Heart left ventricle (tissue), 16 donors: ENCODE measurements at places on chromosomes 6 and 20. TPM values are rescaled to one million over a fixed set of nuclear protein-coding genes. Genes with fewer than 3 reads are reported as not detected.

- DNase-seq = no peak
These were observed 12.1 kb upstream of the TSPYL1 start for GRCh38 chr6:116291701-116292396.

The FOXF2 gene
- 0.15 TPM for polyA plus RNA-seq

GRCh38 chr20:45487231-45487635 lies 17.7 kb downstream of the WFDC2 start:
- no peak for DNase-seq

- no peak for DNase-seq
These were observed 633.1 kb downstream of the CDH26 start for GRCh38 chr20:60591172-60591799.

- DNase-seq = peak; percentile 66
These were observed 2.7 kb upstream of the EEF1A1 start for GRCh38 chr6:73523434-73524123.

The AURKA gene
- 19.5 TPM for polyA plus RNA-seq

The WFDC5 gene
- polyA plus RNA-seq = not detected

- DNase-seq = no peak
These were observed 1.9 kb downstream of the POU3F2 start for GRCh38 chr6:98836025-98836961.

- DNase-seq = no peak
These were observed 55.8 kb downstream of the ERMARD start for GRCh38 chr6:169807229-169807628.

The DYNLT2 gene
- 0.67 TPM for polyA plus RNA-seq

GRCh38 chr6:137116807-137117206 lies 56.6 kb downstream of the IL22RA2 start:
- no peak for DNase-seq

DNA sequence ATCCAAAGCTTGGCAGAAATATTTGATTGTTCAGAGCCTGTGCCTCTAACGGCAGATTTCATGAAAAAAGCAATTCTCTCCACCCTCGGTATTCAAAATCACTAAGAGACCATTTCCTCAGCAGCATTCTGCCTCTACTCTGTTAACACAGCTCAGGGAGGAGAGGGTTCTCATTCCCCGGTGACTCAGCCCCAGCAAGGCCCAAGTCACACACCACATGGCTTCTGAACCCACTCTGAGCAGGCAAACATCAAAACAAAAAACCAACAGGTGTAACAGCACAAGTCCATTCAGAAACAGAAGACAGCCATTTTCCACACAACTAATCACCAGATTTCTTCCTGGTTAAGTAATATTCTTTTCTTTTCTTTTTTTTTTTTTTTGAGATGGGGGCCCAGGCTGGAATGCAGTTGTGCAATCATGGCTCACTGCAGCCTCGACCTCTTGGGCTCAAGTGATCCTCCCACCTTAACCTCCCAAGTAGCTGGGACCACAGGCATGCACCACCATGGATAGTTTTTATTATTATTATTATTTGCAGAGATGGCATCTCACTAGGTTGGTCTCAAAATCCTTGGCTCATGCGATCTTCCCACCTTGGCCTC lies 55.4 kb downstream of the GFOD1 start:
- DNase-seq = no peak

DNA sequence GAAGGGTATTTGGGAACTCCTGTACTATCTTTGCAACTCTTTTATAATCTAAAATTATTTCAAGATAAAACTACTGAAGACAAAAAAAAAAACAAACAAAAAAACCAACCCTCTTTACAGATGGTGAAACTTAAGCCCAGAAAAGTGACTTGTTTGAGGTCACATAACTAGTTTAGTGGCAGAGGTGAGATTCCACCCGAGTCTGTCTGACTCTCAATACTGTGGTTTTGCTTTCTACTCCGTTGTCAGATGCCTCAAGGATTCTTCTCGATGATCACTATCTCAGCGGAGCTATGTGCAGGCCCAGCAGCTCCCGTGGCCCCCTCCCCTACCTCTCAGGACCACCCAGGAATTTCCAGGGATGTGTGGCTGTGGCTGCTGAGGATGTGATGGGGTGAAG lies 36.1 kb upstream of the KCNB1 start:
- DNase-seq = no peak

- no peak for DNase-seq
These were observed 21.7 kb downstream of the ELOVL5 start for GRCh38 chr6:53327017-53327395.

The DCDC2 gene
- not detected for polyA plus RNA-seq

- DNase-seq = no peak
These were observed 14.4 kb downstream of the MKKS start for GRCh38 chr20:10419550-10420133.

The GTSF1L gene
- not detected for polyA plus RNA-seq

DNA sequence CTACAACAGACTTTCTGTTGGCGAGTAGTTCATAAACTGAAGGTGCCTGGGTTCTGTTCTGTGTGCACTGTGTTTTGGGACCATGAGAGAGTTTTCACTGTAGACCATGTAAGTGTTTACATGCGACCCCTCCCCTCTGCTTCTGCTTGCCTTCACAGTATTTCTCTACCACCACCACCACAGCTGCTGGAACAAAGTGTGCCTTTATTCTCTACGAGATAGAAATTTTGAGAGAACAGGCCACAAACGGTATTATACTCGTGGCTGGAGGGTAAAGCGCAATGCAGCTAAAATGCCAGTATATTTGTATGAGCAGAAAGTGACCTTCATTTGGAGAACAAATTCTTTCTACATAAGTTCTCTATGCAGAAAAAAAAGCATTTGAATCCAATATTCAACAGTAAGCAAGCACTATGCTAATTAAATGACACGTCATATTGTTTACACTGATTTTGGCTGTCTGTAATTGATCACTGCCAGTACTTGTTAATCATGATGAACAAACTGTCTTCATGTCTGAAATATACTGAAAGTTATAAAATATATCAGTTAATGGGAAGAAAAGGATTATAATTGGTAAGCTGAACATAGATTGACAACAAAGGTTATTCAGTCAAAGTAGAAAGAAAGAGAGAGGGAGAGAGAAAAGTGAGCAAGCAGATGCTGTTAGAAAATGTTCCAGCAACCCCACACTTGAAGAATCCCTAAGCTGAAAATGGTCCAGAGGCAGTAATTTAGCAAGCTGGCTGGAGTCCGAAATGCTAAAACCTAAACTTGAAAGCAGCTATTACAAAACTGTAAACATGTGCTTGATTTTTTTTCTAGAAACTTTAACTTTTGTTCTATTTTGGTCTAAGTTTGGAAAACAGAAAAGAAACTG lies 8.8 kb downstream of the CLDN20 start:
- no peak for DNase-seq

The SPTLC3 gene
- 0.57 TPM for polyA plus RNA-seq

The PPP1R3G gene
- 8.0 TPM for polyA plus RNA-seq

GRCh38 chr6:152571089-152571488 lies 66.1 kb downstream of the SYNE1 start:
- no peak for DNase-seq

- DNase-seq = no peak
These were observed 9.6 kb upstream of the IL17A start for GRCh38 chr6:52176550-52176949.

DNA sequence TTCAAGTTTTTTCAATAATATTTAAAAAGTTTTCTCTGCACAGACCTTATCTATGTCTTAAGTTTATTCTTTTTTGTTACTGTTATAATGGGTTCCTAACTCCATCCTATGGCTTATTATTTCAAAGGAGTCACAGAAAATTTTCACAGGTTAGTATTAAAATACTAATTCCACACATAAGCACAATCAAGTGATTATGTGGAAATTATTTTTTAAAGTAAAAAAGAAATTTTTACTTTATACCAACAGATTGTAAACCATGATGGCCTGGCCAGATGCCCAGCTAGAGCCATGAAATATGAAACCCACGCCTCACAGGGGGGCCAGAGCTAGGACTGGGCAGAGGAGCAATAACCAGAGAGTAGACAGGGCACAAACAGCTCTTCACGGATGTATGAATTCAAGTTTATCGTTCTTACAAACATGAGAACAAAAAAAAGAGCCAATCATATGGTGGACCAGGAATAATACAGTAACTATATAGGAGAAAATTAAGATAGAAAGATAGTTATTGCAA lies 34.0 kb downstream of the NUDT3 start:
- DNase-seq = no peak

The RPS6KA2 gene
- polyA plus RNA-seq = 157 TPM

The APOBEC2 gene
- 237 TPM for polyA plus RNA-seq

DNA sequence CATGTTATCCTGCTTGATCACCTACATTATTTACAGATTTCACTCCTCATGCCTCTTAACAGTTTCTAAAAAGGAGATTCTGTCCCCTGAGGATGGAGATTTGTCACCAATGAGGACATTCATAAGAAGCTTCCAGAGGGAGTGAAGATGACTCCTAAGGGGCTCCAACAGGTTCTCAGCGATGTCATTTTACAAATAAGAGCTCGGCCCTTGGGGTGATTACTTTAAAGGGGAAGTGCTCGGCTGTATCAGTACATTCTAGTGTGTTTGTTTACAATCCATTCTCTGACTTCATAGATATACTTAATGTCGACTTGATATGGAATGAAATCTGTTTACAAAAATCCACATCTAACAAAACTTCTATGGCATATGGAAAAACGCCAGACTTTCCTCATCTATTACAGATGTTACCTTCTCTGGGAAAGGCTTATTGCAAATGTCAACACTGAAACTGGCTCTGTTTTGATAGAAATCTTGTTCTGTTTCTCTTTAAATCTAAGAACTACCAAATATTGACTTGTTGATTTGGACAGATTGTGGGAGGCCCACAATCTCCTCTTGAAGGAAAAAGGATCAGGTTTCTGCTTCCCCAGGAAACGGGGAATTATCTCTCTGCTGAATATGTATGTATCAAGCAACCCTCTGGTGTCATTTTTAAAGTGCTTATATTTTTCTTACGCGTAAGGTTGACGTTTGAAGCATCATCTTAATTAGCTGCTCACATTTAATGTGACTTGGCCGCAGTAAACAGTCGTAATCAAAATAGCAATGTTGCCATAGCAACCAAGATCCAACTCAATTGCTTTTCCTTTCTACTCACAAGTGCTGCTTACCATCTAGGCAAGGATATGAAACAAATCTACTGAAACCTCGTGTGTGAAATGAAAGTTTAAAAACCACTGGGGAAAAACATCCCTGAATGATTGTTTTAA lies 95.7 kb downstream of the SHLD1 start:
- DNase-seq = no peak

DNA sequence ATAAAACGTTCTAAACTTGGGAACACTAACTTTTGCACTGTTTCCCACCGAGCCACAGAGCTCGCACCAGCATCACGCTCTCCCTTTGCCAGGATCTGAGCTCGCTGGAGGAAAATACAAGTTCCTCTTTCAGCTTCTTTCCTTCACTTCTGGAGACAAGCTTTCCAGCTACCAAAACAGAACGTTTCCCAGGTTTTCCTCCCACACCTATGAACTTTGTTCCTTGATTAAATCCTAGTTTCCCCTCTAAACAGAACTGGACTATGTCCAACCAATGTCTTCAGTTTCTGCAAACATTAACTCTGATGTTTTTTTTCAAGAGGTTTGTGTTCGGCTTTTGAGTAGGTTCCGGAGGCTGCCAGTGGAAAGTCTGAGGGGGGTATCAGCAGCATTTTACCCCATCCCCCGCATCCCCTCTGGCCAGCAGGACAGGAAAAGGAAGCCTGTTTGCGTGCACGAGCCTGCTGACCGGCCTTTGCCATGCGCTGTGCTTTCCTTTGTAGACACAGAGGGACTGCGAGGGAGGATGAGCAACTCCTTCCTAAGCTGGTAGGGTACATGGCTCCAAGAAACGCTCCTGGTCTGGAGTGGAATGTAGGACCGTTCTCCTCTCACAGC lies 135.5 kb downstream of the LY86 start:
- DNase-seq = no peak

The MDN1 gene
- polyA plus RNA-seq = 9.1 TPM

The SMIM28 gene
- polyA plus RNA-seq = not detected

DNA sequence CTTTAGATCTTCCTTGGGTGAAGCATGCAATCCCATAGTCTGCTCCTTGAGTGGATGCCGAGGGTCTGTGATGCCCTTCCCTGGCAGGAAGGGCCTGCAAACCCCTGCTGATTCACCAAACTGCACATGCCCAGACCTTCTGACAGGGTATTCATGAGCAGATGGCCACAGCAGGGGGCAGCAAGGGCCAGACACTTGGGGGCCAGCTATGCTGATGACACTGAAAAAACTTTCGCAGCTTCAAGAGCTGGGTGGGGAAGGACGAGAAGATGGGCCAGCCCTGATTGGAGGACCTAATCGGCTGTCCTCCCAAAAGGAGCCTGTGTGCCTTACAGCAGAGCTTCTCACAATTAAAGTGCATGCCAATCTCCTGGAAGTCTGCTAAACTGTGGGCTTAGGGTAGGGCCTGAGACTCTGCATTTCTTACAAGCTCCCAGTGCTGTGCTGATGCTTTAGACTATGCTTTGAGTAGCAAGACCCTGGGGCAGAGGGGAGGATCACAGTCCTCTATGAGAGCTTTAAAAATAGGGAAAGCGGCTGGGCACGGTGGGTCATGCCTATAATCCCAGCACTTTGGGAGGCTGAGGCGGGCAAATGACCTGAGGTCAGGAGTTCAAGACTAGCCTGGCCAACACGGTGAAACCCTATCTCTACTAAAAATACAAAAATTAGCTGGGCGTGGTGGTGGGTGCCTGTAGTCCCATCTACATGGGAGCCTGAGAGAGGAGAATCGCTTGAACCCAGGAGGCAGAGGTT lies 15.2 kb upstream of the GDAP1L1 start:
- no peak for DNase-seq

The SLC2A4RG gene
- 18.3 TPM for polyA plus RNA-seq

- DNase-seq = no peak
These were observed 146.5 kb upstream of the ZNF217 start for GRCh38 chr20:53739799-53740785.
